ENCODE measurements at places on chromosomes 13 and 19.

GRCh38 chr13:104301171-104301975 is 1235.2 kb upstream of the SLC10A2 start:
- no peak for DNase-seq

- DNase-seq, result no peak
Observed at GRCh38 chr19:24051516-24051915, 35.5 kb upstream of the ZNF254 start.

DNA sequence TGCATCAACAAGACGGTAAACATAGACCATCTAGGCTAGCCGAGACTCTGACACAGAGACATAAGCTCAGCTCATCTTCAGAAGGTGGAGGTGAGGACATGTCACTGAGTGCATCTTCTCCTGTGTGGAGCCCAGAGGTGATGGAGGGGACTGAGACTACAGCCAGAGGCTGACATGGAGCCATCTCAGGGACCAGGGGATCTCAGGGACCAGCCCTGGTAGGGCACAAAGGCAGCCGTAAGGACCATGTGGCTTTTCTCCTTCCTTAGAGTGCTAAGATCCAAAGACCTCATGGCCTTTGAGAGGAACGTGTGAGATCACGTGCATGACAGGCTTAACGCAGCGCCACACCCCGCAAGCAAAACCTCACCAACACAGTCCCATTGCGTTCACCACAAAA is 126.9 kb downstream of the RAB20 start:
- DNase-seq, result no peak

DNA sequence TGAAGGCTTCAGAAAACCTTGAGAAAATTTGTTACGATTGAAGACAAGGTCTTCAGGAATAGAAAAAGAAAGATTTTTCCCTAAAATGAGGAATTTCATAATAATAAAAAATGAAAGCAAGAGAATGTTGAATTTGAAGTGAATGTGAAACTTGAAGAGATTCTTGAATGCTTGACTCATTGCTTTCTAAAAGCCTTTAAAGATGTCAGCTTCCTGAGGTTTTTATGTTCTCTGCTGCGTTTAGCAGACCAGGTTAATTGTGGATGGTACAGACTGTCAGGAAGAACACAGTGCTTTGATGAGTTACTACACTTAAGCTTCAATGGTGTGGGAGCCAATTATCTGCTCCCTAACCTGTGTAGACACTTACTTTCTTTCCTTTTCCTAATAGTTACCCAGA is 96.3 kb upstream of the FNDC3A start:
- no peak for DNase-seq

- DNase-seq, result no peak
Observed at GRCh38 chr19:33005440-33005839, 33.4 kb downstream of the FAAP24 start.

DNA sequence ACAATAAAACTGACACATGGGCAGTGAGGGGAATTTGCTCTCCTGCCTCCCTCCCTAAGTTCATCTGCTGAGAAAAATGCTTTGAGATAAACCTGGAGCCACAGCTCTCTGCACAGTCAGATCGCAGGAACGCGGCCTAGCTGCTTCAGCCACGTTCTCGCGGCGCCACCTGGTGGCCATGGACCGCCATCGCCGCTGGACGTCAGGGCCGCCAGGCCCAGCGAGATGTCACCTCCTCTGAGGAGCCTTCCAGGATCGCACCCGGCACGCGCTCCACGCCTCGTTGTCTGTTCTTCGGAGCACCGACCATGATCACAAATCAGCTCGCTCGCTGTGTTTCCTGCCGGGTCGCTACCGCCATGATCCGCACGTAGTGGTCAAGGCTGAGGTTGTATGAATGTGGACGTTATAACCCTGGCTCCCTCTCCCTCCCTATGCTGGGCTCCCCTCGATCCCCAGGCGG is 20.6 kb upstream of the USP29 start:
- DNase-seq, result peak; percentile 61

DNA sequence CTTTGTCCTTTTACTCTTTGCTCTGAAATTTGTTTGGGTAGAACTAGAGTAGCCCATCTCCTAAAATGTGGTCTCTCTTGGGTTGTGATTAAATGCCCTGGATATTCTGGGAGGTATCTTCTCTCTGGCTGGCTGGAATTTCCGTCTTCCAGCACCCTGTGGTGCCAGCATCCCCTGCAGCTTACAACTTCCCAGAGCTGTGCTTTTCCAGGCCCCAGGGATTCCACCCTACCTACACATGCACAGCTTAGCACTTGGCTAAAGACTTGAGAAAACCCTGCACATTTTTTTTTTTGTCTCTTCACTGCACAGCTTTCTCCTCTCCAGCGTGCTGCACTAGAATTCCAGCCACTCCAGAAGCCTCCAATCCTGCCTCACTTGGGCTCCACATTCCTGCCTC is 334.7 kb downstream of the IRS2 start:
- DNase-seq, result no peak

DNA sequence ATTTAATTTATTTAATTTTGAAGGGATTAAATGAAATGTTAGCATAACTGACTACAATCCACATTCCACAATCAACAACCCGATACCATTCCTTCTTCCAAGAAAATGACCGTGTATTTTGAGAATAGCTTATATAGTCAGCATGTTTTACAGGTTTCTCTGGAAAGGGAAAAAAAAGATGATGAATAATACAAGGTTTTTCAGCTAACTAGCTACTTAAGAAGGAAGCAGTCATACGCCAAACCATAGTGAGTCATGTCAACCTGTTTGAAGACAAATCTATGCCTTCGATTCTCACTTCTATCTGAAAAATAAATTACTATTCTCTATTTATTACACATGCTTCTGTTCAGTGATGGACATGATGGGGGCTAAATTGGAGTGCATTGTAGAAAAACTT is 258.6 kb downstream of the EFNB2 start:
- no peak for DNase-seq

Data from T47D (cell line).